ENCODE measurements at places on chromosomes 1 and 21.

GRCh38 chr1:170397061-170397460, 134.9 kb upstream of the GORAB start:
- DNase-seq: no peak

DNA sequence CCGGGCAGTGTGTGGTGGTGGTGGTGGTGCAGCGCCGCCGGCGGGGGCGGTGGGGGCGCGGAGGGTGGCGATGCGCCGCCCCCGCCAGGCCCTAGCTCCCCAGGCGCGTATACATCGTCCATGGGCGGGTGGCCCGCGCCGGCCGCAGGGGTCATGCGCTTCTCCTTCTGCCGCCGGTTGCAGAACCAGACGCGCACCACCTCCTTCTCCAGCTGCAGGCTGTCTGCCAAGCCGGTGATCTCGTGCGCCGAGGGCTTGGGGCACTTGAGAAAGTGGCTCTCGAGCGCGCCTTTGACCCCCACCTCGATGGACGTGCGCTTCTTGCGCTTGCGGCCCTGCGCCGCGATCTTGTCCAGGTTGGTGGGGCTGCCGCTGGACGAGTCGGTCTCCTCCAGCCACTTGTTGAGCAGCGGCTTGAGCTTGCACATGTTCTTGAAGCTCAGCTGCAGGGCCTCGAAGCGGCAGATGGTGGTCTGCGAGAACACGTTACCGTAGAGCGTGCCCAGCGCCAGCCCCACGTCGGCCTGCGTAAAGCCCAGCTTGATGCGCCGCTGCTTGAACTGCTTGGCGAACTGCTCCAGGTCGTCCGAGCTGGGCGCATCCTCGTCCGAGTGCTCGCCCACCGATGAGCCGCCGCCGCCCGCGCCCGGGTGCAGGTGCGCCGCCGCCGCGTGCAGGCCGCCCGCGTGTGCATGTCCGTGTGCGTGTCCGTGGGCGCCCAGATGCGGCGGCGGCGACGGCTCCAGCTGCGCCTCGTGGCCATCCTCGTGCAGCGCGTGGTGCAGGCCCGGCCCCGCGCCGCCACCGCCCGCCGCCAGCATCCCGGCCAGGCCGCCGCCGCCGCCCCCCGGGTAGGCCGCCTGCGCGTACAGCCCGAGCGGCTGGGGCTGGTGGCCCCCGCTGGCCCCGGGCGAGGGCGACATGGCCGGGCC, 926 bp downstream of the POU3F1 start:
- no peak for DNase-seq

DNA sequence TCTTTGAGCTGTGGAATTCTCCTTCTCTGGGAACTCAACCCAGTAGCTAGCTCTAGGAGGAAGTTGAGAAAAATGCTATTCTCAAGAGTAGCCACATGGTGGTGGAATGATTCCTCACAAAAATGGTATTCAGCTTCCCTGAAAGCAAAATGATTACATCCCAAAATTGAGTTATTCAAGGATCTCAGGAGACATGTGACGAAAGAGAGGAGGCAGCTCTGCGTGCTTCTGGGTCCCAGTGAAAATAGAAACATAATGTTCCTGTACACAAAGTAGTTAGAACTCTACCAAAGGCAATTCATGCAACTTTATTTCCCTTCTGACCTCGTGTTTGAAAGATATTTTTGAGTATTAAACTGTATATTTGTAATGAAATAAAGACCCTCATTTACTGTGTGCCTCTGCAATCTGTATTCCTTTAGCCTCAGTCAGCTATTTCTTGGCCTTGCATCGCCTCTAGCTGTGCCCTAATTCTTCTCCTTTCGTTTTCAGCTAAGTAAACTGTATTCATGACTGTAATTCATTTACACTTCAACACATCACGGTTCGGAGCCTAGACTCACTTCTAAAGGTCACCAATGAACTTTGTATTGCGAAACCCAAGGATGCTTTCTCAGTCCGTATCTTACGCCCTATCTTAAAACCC, 167.3 kb downstream of the FASLG start:
- peak; percentile 21 for DNase-seq

DNA sequence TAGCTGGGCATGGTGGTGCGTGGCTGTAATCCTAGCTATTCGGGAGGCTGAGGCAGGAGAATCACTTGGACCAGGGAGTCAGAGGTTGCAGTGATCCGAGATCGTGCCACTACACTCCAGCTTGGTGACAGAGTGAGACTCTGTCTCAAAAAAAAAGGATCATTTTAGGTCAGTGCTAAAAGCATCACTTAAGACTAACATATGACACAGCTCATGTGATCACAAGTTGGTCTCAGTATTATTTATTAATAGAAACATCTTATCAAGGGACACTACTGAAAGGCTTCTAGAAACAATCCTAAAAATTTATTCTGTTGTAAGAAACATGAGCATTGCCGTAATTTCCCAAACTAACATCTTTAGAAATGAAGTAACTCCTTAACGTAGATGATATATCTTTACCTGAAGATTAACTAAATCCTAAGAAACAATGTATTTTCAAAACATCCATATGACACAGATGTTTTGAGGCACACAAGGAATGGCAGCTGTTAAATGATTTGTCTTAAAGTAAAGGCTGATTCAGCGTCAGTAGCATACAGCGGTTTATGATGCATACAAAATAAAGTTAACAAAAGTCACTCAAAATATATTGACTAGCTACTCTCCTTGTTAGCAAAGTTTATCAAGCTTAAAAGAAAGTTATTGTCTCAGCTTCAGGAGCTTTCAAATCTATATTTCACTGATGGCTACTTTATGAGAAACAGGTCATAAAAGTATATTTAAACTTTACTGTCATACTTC, 2.6 kb downstream of the NIBAN1 start:
- DNase-seq: no peak

GRCh38 chr1:218488531-218488930, 143.4 kb downstream of the TGFB2 start:
- DNase-seq: no peak

DNA sequence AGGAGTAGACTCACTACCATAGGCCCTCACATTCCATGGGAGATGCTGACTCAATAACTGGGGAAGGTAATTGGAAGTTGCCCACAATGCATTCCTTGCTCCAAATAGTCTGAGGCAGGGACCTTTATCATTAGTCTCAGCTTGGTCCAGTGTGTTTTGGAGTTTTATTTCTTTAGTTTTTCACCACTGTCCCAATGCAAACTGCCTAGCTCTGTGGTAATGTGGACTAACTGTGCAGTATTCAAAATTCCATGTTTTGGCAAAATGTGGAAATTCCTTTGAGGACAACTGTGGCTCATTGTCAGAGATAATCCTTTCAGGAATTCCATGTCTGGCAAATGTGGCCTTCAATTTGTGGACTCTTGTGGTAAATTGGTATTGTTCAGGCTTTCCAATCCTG, 78.1 kb upstream of the PAPPA2 start:
- no peak for DNase-seq

DNA sequence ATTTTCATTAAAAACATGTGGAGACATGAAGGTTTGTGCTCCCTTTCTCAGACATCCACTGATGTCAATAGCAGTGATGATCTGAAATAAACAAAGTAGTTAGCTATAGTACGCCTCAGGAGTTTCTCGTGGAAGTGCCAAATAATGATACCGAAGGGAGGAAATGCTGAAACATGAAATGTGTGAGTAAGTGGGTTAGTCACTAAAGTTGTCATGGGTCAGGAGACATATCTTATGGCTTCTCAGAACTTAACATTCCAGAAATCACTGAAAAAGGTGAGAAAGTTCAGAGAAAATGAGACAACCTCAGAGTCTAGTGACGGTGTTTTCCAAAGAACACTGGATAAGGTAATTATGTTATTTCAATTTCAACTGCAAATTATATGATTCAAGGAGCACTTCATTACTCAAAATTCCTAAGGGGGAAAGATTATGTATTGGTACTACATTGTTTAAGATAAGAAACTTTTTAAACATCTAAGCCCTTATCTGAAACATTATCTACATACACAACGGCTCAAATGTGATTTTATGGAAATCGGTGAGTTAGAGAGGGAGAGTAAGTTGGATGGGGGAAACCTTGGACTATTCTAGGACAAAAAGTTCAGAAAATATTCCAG, 20.6 kb downstream of the NIBAN1 start:
- peak; percentile 76 for DNase-seq

DNA sequence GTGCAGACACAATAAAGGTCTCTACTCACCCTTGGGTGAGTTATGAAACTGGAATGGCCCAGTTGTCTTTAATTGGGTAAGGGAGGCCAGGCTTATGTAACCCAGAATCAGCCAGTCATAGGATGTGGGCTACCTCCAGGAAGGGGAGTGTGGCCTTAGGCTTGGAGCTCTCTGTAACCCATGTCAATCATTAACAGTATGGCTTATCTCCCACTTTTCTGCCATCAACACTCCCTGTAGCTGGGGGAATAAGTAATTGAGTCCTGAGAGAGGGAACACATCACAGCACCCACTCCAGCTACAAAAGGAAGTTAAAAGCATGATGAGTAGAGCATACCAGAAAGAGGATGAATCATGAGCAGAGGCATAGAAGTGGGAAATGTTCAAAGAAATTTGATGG, 327.0 kb upstream of the DUSP10 start:
- DNase-seq: no peak

DNA sequence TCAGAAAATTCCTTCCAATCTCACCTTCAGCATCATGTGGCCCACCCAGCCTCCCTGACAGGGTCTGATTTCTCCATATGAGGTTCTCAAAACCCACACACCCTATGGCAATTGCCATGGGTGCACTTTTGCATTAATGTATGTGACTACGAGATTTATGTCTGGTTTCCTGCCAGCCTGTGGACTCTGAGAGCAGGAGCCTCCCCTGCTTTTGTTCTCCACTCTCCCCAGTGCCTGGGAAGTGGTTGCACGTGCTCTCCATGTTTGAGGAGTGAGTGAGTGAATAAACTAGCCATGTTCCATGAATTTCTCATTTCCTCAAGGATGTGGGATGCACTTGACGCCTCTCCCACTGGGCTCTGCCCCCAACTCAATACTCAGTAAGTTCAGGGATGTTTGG, 91.2 kb downstream of the ACTL8 start:
- DNase-seq: no peak

DNA sequence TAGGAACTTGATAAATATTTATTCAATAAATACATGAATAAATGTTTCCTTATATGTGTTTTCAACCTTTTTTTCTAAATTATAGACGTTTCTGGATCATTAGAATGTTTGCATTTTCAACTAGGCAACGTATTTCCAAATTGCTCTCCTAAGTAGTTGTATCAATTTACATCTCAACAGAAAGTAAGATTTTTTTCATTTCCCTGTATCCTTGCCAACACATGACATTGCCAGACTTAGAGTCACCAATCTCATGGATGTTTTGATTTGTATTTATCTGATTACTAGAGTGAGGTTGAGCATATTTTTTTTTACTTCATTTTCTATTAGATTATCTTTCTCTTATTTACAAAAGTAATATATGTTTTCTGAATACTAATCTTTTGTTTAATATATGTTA, 22.2 kb upstream of the SMG7 start:
- DNase-seq: no peak

GRCh38 chr1:39573736-39574624, 2.6 kb downstream of the PABPC4 start:
- no peak for DNase-seq

DNA sequence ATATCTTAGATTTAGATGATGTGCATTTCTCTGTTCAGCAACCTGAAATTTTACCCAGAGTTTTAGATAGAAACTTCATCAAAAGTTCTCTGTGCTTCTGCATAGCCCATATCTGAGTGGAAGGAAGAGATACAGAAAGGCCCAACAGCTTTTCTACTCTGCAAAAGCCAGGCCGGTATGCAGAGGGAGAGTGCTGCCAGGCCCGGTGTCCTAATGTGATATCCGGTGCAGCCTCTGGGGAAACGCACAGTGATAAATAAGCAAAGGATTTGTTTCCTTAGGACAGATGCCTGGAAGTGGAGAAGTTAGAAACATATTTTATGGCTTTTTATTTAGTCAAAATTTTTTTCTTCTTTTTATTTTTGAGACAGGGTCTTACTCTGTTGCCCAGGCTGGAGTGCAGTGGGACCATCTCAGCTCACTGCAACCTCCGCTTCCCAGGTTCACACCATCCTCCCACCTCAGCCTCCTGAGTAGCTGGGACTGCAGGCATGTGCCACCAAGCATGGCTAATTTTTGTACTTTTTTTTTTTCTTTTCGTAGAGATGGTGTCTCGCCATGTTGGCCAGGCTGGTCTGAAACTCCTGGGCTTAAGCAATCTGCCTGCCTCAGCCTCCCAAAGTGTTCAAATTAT, 145.8 kb downstream of the PATJ start:
- no peak for DNase-seq

DNA sequence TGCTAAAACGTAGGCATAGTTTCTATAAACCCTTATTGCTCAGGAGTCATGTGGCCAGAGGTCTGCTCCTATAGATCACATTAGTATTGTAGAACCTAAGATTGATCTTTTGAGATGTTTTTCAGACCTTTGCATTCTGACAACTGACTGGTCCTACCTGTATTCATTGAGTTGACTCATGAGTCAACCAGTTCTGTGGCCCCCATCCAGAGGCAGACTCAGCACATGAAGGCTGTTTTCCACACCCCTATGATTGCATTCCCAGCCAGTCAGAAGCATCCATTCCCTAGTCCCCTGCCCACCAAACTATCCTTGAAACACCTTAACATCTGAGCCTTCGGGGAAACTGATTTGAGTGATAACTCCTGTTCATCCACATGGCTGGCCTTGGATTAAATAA, 451.7 kb downstream of the SIPA1L2 start:
- no peak for DNase-seq

Measured in activated CD4-positive, alpha-beta T cell treated with anti-CD3 and anti-CD28 coated beads, Interleukin-10, Interleukin-2, amounts not matched to agents 100 ng/mL and 50 ng/mL, durations not matched to agents 16 hours and 8 hours (primary cell).